ENCODE measurements at places on chromosomes 5 and 9.

GRCh38 chr9:95090023-95090791 is 227.3 kb downstream of the FANCC start:
- DNase-seq: no peak

GRCh38 chr5:119427060-119427459 is 25.2 kb upstream of the HSD17B4 start:
- DNase-seq: no peak

- DNase-seq: no peak
Measured at GRCh38 chr9:108270051-108270450, 585.7 kb downstream of the ACTL7B start.

DNA sequence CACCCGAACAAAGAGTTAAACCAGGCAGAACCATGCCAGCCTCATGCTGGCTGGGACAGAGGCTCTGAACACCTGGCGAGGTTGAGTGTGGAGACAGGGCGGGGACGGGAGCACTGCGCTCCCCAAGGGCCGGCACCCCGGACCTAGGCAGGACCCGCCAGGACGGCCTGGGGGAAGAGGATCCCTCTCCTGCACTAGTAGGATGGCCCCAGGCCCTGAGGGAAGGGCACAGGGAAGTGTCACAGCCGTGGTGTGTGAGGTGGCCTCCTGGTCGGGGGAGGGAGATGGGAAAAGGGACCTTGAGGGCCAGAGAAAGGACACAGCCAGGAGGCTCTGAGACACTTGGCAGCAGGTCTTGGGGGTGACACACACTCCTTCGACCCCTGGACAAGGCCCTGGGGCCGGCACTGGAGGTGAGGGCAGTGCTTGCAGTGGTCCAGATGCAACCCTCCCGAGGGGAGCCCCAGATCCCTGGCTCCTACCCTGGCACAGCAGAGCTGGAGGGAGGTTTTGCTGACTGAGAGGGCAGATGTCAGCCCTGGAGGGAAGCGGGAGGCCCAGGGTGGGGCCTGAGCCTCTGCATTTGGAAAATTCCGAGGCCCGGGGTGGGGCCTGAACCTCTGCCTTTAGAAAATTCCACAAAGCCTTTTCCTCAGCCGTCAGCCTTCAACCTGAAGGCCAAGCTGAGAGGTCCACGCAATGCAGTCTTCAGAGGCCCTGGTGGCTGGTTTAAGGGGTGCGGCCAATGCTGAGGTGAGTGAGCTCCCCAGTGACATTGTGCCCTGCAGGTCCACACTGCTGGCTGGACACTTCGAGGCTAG is 24.8 kb upstream of the TERT start:
- no peak for DNase-seq

All from NCI-H1436 (cell line).